Nasal cavity respiratory epithelium epithelial cell of viscerocranial mucosa (primary cell): ENCODE measurements at places on chromosomes 7 and 10. TPM values are rescaled to one million over a fixed set of nuclear protein-coding genes. Genes with fewer than 3 reads are reported as not detected.

Gene PHKG1
- 0.50 and 0.68 TPM in 2 replicates for total RNA-seq

Gene NPC1L1
- total RNA-seq: under 0.01 and 0.14 TPM in 2 replicates

Gene CALHM1
- not detected in 2 replicates for total RNA-seq

Gene HKDC1
- 2.4 and 14.7 TPM in 2 replicates for total RNA-seq

Gene LDB3
- total RNA-seq: under 0.01 and 0.07 TPM in 2 replicates

Gene EPO
- total RNA-seq: not detected in 2 replicates

Gene ERLIN1
- total RNA-seq: 83.9 and 89.9 TPM in 2 replicates

Gene C10orf105
- not detected in 2 replicates for total RNA-seq

Gene LRRN3
- total RNA-seq: not detected in 2 replicates
